ENCODE measurements at places on chromosomes 1 and 21.

DNA sequence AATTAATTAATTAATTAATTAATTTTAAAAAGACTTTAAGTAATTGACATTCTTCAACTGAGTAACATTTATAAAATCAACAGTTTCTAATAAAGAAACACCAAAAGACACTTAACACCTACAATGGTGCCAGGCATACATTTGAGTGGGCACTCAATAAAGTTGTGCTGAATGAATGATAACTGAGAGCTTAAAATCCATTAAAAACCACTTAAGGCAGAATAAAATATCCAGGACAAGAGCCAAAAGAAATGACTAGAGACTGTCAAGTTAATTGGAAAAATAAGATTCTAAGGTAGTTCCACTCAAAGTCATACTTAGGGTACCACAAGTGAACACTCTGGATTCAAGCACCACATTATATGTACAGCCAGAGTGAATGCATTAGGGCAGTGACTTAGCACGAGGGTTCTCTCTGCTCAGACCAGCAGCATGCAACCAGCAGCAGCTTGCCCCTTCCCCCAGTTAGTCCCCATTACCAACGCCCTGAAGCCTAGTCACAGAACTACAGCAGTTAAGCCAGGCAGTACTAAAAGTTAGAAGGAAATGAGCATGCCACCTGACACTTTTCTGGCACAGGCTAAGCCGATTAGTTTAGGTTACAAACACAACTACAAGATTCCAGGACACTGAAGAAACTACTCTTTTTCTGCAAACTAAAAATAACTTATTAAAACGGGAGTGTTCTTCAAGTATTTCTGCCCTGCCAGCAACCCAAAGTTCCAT lies 46.5 kb downstream of the LUZP1 start:
- DNase-seq = no peak

- DNase-seq = no peak
Observed at GRCh38 chr1:117237726-117238381, 27.1 kb upstream of the VTCN1 start.

DNA sequence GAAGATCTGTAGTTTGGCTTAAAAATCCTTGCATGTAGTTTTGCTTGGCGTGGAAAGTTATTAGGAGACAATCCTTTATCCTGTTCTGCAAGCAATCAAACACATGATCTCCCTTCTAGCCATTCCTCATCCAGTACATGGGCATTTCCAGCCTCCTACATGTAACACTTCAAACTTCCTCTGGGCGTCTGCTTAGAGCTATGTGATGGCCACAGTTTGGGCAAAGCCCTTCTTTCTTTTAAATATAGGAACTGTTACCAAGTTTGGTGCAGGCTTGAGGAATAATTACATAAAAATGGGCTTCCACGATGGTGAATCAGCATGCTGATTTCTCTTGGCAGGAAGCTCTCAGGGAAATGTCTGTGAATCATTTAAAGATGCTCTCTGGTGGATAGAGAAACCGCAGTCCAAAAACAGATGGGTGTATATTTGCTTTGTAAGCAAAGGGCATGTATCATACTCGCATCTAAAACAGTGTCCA lies 176.9 kb upstream of the FMN2 start:
- no peak for DNase-seq

DNA sequence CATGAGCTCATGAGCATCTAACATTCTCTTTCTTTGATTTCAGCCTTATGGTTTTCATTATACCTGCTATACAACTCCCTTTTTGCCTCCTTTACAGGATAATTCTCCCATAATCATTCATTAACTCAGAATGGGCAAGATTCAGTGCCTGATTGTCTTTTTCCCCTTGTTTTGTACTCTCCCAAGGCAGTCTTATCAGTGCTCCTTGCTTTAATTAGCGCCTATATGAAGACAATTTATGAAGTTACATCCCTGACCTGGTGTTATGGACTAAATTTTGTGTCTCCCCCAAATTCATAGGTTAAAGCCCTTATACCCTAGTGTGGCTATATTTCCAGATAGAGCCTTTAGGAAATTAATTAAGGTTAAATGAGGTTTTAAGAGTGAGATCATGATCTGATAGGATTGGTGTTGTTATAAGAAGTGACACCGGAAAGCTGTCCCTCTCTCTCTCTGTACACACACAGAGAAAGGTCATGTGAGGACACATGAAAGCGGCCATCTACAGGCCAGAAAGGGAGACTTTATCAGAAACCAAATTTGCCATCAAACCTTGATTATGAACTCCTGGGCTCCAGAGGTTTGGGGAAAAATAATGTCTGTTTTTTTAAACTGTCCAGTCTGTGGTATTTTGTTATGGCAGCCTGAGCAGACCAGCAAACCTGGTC lies 185.8 kb upstream of the CHODL start:
- no peak for DNase-seq

- no peak for DNase-seq
Observed at GRCh38 chr21:45574691-45575090, 32.5 kb upstream of the SLC19A1 start.

DNA sequence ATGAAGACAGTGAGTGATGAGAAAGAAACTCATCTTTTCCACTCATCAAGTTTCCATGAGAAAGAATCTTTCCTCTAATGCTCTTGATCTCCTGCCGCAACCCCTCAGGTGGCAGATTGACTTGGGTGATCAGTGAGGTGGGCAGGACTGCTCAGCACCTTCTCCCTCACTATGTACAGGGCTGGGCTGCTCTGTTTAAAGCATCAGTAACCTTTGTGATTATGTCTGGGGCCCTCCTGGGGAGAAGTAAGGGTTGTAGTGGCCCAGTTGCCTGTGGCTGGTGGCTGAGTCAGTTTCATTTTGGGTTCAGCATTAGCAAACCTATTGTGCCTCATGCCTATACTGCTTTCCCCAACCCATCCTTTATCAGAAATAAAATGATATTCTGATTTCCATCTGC lies 366.0 kb downstream of the TTLL7 start:
- no peak for DNase-seq

- DNase-seq = no peak
Observed at GRCh38 chr1:180542838-180543145, 16.0 kb upstream of the OVAAL start.

DNA sequence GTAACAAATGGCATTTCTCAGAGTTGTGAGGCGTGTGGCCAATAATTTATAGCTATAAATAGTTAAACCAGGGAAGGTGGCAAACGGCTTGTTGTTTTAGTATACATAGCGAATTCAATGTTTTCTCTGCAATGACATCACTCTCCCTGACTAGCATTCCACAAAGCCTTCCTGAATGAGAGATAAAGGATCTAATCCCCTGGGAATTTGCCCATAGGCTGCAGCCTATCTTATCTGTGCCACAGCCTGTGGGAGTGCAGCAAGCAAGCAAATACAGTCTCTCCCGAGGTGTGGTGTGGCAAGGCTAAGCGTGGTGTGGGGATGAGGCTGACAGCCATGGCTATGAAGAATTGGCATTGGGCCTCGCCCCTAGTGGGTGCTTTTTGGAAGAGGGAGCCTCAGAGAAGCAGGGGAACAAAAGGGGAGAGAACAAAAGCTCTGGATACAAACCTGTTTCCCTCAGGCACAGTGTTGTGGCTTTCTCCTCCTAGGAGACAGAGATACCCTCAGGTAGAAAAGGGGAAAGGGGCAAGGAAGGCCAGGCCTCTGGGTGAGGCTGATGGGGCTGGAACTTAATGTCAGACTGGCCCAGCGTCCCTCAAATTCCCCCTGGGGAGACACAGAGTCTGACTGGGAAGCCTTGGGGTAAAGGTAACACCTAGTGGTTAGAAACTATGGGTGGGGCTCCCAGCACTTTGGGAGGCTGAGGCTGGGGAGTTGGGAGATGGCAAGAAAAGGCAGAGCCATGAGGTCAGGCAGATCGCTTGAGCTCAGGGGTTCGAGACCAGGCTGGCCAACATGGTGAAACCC lies 8.9 kb downstream of the TAGLN2 start:
- no peak for DNase-seq

DNA sequence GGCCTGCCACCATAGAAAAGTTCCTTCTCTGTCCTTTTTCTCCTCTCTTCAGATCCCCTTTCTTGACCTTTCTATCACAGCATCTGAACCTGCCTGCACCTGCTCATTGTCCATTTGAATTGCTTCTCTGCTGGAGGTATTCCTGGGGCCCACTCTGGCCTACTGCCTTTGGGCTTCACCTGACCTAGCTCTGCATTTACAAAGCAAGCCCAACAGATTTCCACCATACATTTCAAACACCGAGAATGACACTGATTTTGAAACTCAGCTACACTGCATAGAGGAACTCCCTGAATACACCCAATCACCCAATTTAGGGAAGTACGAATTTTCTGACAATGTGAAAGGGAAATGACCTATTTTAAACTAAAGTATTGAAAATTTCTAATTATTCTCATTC lies 284.5 kb upstream of the USP25 start:
- no peak for DNase-seq

DNA sequence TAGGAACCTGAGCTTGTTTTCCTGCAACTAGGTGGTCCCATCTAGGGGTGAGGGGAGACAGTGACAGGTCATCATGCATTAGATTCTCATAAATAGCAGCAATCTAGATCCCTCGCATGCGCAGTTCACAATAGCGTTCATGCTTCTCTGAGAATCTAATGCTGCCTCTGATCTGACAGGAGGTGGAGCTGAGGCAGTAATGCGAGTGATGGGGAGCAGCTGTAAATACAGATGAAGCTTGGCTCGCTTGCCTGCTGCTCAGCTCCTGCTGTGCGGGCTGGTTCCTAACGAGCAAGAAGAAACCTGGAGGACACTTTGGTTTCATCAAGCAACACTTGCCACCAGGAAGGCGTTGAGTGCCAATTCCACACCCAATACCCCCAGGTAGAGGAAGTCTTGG lies 95.1 kb upstream of the OLIG2 start:
- DNase-seq = no peak

DNA sequence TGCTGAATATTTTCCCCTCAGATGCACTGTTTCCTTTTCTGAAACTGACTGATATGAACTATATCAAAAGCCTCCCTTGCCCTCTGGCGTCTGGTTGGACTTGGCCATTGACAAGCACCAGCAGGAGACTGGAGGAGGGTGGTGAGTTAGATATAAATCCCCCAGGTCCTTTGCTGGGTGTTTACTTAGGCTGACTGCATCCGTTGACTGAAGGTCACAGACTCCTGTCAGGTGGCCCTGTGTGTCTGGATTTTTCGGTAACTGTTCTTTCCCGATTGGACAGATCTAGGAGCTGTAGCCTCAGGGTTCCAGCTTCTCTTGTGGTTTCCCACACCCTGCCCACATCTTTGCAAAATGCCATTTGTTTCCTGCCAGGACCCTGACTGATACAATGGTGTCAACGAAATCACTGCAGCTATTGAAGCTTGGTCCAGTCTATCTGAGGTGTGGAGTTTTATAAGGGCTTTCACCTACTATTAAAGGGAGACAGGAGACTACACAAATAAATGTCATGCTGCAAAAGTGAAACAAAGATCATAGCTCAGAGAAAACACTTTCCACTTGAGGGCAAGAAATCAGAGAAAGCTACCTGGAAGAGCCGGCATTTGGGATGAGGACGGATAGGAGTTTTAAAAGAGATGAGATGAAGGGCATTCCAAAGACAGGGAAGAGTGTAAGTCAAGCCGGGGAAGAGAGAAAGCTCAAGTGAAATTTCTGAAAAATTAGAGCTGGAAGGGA lies 1.5 kb upstream of the MAGI3 start:
- no peak for DNase-seq

DNA sequence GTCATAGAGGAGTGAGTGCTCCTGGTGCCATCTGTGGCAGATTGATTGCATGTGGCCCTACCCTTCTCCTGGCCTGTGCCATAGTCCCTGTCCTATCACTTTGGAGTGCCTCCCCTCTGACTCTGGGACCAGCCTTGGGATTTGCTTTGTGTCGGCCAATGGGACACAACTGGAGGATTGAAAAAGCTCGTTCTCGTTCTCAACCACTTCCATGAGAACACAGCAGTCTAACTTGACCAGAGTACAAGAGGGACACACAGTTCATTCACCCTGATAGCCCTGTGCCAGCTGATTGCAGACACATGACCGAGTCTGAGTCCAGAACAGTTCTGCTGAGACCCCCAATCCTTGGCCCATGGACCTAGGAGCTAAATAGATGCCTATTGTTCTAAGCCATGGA lies 47.8 kb downstream of the C1orf198 start:
- no peak for DNase-seq

Data from GM18507 (cell line).